ENCODE measurements at places on chromosomes 2 and 18. TPM values are rescaled to one million over a fixed set of nuclear protein-coding genes. Genes with fewer than 3 reads are reported as not detected.

The NAT8 gene
- total RNA-seq: not detected

The RMDN2 gene
- total RNA-seq: 6.9 TPM

- DNase-seq: no peak
Measured at GRCh38 chr18:63763831-63764600, 11.2 kb upstream of the SERPINB7 start.

- DNase-seq: no peak
Measured at GRCh38 chr2:234771176-234771575, 180.6 kb upstream of the SH3BP4 start.

GRCh38 chr18:48621815-48622555 lies 83.2 kb downstream of the CTIF start:
- no peak for DNase-seq
